NCI-H748 treated with DMSO at 0.1 percent for 48 hours (cell line): ENCODE measurements at places on chromosomes 12 and 14.

DNA sequence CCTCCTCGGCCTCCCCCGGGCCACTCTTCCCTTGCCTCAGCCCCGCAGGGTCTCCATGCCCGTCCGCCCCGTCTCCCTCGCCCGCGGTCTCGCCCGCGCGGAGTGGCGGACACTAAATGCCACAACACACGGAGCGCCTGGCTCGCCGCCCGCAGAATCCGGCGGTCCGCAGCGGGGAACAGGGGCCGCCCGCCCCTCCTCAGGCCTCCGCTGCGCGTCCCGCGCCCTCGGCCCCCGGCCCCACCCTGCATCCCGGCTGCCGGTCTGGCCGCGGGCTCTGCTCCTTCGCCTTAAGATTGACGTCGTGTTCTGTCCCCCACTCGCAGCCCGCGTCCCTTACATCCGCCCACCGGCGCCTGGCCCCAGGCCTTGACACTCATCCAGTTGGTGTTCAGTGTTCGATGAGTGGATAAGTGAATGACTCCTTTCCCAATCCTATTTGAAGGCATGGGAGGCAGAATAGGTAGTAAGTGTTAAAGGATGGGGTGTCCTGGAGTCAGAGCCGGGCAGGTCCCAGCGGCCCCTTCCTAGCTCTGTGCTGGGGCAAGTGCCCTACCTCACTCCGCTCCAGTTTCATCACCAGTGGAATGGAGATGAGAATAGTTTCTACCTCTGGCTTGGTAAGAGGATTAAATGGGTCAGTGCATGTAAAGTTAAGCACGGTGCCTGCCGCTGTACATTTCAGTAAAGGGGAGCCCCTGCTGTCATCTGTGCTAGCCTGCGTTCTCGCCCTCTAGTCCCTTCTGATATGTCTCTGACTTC, 622 bp downstream of the TECPR2 start:
- DNase-seq, result peak; percentile 17

DNA sequence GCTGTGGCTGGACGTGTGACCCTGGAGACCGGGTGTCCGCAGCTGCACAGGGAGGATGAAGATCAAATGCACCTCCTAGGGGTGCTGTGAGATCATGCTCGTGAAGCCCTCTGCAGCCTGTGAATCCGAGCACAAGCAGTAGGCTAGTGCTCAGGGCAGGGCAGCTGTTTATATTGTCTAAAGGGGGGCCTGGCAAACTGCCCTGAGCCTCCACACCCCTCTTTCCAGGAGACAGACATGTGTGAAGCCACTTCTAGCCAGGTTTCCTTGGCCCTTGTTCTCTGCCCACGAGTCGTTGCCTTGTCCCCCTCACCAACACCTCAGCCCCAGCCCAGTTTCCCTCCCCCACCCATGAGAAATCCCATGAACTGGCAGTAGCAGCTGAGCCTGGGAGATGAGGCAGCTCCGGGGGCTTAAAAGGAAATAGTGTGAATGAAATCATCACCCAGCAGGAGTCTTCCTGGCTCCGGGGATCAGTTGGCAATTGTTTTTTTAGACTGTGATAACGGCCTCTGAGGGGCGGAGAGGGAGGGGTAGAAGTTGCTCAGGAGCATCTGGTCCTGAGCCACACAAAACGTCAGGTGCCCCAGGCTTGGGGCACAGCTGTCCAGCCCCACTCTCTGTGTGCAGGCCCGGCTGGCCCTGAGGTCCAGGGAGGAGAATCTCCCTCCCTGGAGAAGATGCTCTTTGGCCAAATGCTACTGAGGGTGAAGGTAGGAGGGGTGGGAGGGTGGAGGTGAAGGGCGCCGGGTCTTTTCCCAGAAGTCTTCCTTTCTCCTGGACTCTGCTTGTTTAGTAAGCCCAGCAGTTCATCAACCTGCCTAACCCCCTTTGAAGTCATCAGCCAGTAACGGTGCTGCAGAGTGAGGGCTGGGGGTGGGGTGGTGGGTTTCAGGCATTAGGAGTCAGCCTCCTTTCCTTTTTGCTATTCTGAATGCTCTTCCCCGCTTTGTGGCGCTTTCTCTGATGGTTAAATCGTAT, 4.0 kb downstream of the FGF6 start:
- peak; percentile 17 for DNase-seq

- no peak for DNase-seq
Observed at GRCh38 chr12:74752215-74752614, 214.6 kb downstream of the ATXN7L3B start.

- DNase-seq, result peak; percentile 23
Observed at GRCh38 chr14:45526715-45527549, 273.9 kb upstream of the MIS18BP1 start.

DNA sequence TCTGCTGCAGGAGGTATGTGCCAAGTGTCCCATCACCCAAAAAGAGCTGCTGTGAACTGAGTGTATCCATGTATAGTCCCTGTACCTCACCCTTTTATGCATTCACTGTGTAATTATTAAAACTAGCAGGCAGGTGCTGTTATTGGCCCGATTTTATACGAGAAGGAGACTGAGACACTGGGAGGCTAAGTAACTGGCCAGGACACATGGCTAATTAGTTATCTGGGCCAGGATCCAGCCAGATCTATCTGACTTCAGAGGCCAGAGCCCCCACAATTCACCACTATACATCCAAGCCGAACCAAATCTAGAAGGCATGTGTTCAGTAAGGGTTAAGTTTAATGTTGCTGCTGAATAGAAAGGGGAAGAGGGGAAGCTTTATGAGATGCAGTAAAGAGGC, 73.4 kb downstream of the FRMD6 start:
- no peak for DNase-seq

GRCh38 chr12:96401076-96401871, 1.0 kb upstream of the CDK17 start:
- DNase-seq, result peak; percentile 66

DNA sequence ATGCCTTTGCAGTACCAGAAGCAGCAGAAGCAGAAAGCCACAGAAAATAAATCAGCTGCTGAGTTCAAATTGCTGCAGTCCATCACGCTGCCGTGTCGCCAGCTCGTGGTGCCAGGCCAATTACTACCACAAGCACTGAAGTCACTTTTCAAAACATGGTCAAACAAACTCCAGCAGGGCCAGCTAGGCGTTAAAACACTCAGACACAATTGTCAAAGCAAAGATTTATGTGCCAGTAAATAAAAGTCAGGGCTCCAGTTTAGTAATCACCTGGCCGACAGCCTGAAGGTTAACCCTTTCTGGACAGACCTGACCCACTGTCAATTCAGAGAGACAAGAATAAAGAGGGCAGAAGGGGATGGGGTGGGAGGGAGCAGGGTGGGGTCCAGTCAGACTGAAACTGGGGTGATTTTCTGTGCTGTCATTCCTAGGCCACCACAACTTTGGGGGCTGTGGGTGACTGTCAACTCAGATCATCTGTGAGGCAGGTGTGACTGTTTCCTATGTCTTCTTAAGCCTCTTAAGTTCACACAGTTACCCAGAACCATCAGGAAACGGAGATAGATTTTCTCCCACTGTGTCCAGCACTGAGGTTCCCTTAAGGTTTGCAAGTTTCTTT, 109.8 kb upstream of the FUT8 start:
- DNase-seq, result peak; percentile 64

GRCh38 chr14:55221186-55221585, 29.8 kb upstream of the DLGAP5 start:
- no peak for DNase-seq

DNA sequence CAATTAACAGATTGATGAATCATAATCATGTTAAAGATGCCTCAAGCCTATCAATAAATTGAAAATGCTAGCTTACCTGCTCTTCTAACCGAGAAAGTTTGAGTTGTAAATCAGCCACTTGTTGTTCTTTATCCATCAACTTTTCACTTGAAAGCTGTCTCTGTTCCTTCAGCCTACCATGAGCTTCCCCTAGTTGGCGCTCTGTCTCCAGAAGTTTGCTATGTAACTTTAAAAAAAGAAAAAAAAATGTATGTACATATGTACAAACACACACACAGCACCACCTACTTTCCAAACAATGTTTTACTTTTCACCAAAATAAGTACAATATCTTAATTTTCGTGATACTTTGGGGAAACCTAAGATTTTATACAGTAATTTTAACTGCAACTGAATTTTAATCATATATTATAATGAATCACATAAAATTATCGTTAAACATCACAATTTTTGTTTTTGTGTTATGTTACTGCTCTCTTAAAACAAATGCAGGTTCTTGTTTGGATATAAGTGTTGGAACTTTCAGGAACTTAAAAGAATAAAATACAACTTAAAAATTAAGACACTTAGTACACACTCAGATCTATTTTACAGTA, 101.2 kb downstream of the EEA1 start:
- no peak for DNase-seq

DNA sequence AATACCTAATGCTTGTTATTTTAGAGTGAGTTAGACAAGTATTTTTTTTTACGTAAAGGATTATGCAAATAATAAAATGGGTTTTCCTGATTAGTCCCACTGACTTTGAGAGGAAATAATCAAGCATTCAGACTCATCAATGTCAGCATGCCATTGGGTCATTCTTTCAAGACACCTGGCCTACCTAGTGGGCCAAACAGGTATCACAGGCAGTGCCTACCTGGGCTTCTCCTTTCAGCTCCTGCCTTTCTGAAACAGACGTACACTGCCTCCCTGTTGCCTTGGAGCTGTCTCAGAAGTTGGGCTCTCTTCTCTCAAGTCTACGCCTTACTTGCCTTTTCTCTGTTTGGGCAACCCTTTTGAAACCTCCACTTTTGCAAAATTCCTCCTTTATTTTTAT, 545.6 kb downstream of the SNAPC1 start:
- DNase-seq, result no peak

GRCh38 chr12:24838531-24838950, 110.4 kb downstream of the BCAT1 start:
- DNase-seq, result no peak

GRCh38 chr12:51025338-51025835, 797 bp downstream of the SLC11A2 start:
- DNase-seq, result peak; percentile 42

GRCh38 chr12:9899209-9899608, 17.9 kb downstream of the KLRF2 start:
- DNase-seq, result no peak

DNA sequence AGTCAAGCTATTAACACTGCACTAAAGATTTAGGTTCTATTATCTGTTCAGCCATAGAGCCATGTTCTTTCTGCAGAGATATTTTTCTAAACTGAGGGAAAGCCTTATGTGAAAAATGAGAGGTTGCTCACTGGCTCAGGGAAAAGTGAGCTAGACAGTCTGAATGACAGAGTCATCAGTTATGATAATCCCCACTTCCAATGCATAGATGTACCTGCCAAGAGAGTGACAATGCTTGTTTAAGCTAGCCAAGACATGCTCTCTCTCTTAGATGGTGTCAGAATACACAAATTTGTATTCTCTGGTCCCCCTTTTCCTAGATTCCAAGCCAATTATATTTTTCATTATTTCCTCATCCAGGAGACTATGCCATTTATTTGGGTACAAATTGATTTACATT, 176.9 kb upstream of the FRMD6 start:
- no peak for DNase-seq

DNA sequence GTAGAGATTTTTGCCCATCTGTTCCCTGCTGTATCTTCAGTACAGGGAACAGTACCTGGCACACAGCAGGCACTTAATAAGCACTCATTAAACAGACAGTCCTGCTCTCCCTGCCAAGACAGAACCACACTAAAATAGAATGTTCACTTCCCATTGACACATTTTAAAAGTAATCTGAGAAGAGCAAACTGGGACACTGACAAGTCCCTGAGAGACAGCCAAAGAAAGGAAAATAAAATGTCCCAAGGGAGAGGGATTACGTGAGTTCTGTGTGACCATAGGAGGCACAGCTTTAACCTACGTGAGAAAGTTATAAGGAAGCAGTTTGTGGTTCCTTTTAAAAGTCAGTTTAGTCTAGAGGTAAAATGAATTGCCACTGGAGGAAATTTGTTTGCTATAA, 43.9 kb upstream of the SYCP3 start:
- no peak for DNase-seq

DNA sequence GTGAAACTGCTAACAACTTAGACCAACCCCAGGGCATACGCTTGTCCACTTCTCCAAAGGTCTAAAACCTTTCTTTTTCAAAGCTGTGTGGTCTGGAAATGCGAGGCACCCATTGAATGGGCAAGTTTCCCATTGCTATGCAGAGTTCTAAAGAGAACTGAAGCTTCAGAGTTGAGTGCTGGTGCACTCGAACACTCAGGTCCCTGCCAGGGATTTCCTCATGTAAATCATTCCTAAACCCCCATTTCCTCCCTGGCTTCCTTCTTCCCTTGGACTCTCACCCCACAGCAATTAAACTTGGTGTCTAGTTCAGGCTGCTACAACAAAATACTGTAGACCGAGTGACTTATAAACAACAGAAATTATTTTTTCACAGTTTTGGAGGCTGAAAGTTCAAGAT, 2.2 kb upstream of the PXN start:
- DNase-seq, result no peak

DNA sequence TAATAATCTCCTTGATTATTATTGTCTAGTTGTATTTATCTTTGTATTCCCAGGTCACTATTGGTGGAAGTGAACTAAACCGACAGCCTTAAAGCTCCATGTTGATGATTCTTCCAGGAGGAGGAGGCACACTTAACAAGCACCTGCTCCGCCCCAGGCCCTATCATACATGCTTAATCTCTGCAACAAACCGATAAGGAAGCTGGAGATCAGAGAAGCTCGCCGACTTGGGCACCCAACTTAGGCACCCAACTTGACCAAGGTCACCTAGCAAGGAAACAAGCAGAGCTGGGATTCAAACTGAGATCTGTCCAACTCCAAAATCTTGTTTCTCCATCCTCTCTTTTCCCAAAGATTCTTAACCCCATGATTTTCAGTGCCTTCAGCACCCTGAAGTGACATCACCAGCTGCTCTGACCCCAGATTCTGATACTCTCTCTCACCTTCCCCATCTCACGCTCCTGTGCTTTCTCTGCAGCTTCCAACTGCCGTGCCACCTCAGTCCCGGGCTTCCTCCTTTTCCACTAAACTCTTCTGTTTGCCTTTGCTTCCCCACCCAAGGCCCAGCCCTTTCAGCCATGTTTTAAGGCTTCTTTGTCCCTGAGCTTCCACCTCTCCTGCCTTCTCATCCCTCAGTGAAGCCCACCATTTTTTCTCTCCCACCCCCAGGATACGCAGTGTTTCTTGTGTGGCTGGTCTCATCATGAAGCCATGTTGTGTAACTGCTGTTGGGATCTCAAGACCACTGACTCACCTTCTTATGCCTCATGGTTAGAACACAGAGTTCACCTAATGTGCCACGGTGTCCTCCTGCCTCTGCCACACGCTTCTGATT, 6.6 kb upstream of the KRT18 start:
- DNase-seq, result no peak

- DNase-seq, result no peak
Observed at GRCh38 chr14:101471723-101472517, 89.4 kb upstream of the DIO3 start.
